Lung (tissue), 17 donors: ENCODE measurements at places on chromosomes 11 and 22. TPM values are rescaled to one million over a fixed set of nuclear protein-coding genes. Genes with fewer than 3 reads are reported as not detected.
A peak's percentile ranks its signal among the peaks of the same experiment; 100 is the strongest.

GRCh38 chr22:29375398-29376076 lies 12.8 kb downstream of the AP1B1 start:
- H3K4me1 ChIP-seq, result peaks cover 5% of the 10 kb centered on the region
- H3K27me3 ChIP-seq, result no peaks in the 10 kb centered on the region
- H3K4me3 ChIP-seq, result no peak overlapping the region
- peaks cover 8% of the 10 kb centered on the region for H3K36me3 ChIP-seq
- no peak overlapping the region for H3K27ac ChIP-seq

DNA sequence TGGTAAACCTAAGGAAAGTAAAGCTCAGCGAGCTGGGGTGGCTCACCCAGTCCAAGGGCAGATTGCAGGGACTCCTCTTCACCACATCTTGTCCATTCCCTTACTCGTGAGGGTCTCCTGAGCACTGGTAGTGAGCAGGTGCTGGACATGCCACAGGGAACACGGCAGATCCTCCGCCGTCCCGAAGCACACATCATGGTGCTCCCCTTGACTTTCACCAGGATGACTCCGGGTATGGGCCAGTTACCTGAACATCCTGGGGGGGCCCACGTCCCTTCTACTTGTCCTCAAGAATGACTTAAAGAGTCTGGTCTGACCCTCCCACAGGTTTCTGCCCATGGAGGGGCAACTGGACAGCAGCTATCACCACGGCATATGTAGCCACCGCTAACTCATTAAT lies 8.0 kb upstream of the SF1 start:
- no peaks in the 10 kb centered on the region for H3K4me1 ChIP-seq
- H3K36me3 ChIP-seq, result no peaks in the 10 kb centered on the region
- H3K27ac ChIP-seq, result no peak overlapping the region

GRCh38 chr11:1370186-1371025 lies 19.3 kb upstream of the BRSK2 start:
- no peak overlapping the region for H3K4me3 ChIP-seq
- no peaks in the 10 kb centered on the region for H3K4me1 ChIP-seq
- H3K27ac ChIP-seq, result no peak overlapping the region
- no peaks in the 10 kb centered on the region for H3K36me3 ChIP-seq

DNA sequence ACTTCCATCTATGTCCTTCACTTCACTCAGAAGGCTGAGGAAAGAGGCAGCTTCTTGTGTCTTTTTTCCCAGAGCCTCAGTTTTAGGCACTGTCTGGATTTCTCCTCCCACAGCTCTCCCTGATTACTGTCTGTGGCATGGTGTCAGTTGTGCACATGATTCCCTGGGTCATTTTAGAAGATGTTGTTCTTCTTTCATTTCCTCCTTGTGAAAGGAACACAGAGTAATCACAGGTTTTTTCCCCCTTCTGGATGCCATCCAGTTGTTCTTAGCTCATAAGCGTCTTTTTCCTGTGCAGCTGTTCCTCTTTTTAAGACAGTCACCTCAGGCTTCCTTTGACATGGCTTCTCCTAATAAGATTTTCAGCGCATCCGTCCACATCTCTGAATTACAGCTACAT lies 212.2 kb downstream of the FAM181B start:
- H3K27me3 ChIP-seq, result no peaks in the 10 kb centered on the region
- H3K4me3 ChIP-seq, result no peak overlapping the region
- H3K4me1 ChIP-seq, result no peaks in the 10 kb centered on the region
- no peak for DNase-seq

DNA sequence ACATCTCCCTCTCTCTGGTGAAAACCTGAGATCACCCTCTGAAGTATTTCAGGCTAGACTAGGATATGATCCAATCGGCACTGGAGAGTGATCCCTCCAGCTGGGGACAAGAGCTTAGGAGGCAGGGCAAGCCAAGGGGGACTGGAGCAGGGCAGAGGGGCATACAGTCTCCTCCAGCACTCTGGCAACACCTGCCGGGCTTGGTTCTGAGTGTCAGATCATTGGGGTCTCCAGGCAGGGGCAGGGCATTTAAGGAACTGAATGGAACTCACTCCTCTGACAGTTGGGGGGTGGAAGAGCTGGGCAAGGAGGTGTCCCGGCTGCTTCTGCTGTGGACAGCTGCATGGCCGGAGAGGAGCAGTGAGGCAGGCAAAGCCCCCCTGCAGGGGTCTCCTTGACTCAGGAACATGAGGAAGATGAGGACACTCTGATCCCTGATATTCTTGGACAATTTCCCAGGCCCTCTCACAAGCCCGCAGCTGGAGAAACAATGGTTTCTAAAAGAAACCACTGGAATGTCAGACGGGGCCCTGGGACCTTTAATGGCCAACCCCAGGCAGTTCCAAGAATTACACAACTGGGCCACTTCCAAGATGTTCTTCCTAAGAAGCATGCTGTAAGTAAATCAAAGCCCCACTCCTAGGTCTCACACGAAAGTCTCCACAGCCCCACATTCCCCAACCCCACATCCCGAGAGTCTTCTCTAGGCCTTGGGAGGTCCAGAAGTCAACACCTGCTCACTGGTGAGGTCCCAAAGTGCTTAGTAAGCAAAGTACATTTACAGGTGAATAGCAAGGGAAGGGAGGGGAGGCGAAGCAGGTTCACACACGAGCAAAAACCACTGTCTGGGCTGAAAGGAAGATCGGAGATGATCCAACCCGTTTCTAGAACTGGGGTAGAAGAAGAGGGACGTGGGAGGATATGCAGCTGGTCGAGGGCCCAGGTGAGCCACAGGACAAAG lies 1.2 kb upstream of the CCDC86 start:
- no peak overlapping the region for H3K27ac ChIP-seq
- peaks cover 32% of the 10 kb centered on the region for H3K4me1 ChIP-seq
- peak; percentile 76 for DNase-seq
- no peaks in the 10 kb centered on the region for H3K36me3 ChIP-seq
- no peaks in the 10 kb centered on the region for H3K27me3 ChIP-seq

- no peak overlapping the region for H3K4me3 ChIP-seq
- no peaks in the 10 kb centered on the region for H3K4me1 ChIP-seq
- H3K27me3 ChIP-seq, result no peaks in the 10 kb centered on the region
- H3K36me3 ChIP-seq, result no peaks in the 10 kb centered on the region
Measured at GRCh38 chr11:127074151-127074761, 73.7 kb upstream of the KIRREL3 start.

Gene FOLR3
- 5.1 TPM for total RNA-seq

Gene APOC3
- total RNA-seq, result not detected

DNA sequence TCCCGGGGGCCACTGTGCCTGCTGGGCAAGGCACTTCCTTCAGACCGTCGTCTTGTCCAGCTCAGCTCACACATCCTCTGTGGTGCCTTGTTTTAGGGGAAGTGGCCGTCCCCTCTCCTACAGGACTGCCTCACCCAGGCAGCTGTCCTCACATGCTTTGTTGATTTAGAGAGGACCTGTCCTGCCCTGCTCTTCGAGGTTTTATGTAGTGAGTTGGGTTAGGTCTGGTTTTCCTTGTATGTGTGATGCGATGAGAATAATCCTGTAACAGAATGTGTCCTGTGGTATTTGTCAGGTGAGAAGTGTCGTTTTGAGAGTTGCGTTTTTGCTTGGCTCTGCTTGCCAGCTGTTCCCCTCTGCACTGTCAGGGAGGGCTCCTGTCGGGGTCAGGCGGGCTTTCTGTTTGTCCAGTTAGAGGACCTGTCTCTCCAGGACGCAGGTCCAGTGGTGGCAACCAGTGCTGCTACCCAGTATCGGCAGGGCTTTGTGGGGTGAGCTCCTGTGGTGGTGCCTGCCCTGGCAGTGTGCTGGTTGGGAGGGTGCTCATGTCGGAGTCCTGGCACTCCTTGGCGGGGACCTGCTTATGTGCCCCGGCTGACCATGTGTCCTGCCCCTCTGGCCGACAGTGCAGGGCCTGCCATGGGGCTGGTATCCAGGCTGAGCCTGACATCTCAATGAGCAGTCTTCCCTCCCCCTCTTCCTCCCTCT lies 41.3 kb downstream of the MUC6 start:
- H3K4me3 ChIP-seq, result no peak overlapping the region
- DNase-seq, result no peak
- H3K27me3 ChIP-seq, result no peaks in the 10 kb centered on the region
- H3K4me1 ChIP-seq, result peaks cover 3% of the 10 kb centered on the region
- peaks cover 67% of the 10 kb centered on the region for H3K36me3 ChIP-seq

- H3K36me3 ChIP-seq, result no peaks in the 10 kb centered on the region
- no peak overlapping the region for H3K27ac ChIP-seq
- H3K4me1 ChIP-seq, result no peaks in the 10 kb centered on the region
- peak; percentile 35 for DNase-seq
- H3K27me3 ChIP-seq, result peaks cover 36% of the 10 kb centered on the region
Measured at GRCh38 chr11:133787379-133788141, 57.8 kb downstream of the SPATA19 start.

DNA sequence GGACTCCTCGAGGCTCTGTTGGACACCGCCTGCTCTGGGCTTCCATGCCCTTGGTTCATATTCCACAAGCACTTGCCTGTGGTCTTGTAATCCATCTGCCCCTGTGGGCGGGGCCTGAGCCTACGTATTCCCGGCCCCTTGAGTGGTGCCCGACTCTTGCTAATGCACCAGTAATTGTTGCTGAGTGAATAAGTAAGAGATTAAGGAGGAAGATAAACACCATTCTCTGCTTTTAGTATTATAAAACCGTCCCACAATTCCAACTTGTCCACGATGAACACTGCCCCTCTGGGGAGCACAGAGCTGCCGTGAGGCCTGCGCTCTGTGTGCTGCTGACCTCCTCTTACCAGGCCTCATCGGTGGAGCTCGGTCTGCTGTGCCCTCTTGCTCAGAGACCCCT lies 50.3 kb downstream of the MICAL2 start:
- H3K4me1 ChIP-seq, result peaks cover 11% of the 10 kb centered on the region
- DNase-seq, result no peak
- H3K36me3 ChIP-seq, result no peaks in the 10 kb centered on the region
- no peaks in the 10 kb centered on the region for H3K27me3 ChIP-seq
- no peak overlapping the region for H3K4me3 ChIP-seq

- no peaks in the 10 kb centered on the region for H3K36me3 ChIP-seq
- no peaks in the 10 kb centered on the region for H3K27me3 ChIP-seq
- H3K4me1 ChIP-seq, result no peaks in the 10 kb centered on the region
- H3K27ac ChIP-seq, result no peak overlapping the region
Measured at GRCh38 chr11:118281284-118281683, 17.2 kb upstream of the MPZL2 start.

Gene PARVA
- 71.6 TPM for total RNA-seq

- no peak overlapping the region for H3K27ac ChIP-seq
- H3K4me1 ChIP-seq, result no peaks in the 10 kb centered on the region
- H3K36me3 ChIP-seq, result no peaks in the 10 kb centered on the region
- DNase-seq, result no peak
- H3K27me3 ChIP-seq, result no peaks in the 10 kb centered on the region
- no peak overlapping the region for H3K4me3 ChIP-seq
Measured at GRCh38 chr11:132142554-132142953, 772.1 kb downstream of the NTM start.

- DNase-seq, result no peak
- no peak overlapping the region for H3K4me3 ChIP-seq
- peaks cover 26% of the 10 kb centered on the region for H3K4me1 ChIP-seq
- no peaks in the 10 kb centered on the region for H3K27me3 ChIP-seq
- H3K36me3 ChIP-seq, result no peaks in the 10 kb centered on the region
- no peak overlapping the region for H3K27ac ChIP-seq
Measured at GRCh38 chr11:8055091-8055835, 25.7 kb upstream of the TUB start.

- H3K4me3 ChIP-seq, result no peak overlapping the region
- peaks cover 2% of the 10 kb centered on the region for H3K4me1 ChIP-seq
- peaks cover 5% of the 10 kb centered on the region for H3K36me3 ChIP-seq
- no peak overlapping the region for H3K27ac ChIP-seq
- no peaks in the 10 kb centered on the region for H3K27me3 ChIP-seq
Measured at GRCh38 chr11:1510928-1511327, 24.3 kb upstream of the MOB2 start.

GRCh38 chr11:12179019-12179418 lies 68.6 kb downstream of the MICAL2 start:
- H3K4me1 ChIP-seq, result peaks cover 5% of the 10 kb centered on the region
- no peaks in the 10 kb centered on the region for H3K27me3 ChIP-seq
- peak overlapping the region; percentile 27 for H3K27ac ChIP-seq
- no peaks in the 10 kb centered on the region for H3K36me3 ChIP-seq

DNA sequence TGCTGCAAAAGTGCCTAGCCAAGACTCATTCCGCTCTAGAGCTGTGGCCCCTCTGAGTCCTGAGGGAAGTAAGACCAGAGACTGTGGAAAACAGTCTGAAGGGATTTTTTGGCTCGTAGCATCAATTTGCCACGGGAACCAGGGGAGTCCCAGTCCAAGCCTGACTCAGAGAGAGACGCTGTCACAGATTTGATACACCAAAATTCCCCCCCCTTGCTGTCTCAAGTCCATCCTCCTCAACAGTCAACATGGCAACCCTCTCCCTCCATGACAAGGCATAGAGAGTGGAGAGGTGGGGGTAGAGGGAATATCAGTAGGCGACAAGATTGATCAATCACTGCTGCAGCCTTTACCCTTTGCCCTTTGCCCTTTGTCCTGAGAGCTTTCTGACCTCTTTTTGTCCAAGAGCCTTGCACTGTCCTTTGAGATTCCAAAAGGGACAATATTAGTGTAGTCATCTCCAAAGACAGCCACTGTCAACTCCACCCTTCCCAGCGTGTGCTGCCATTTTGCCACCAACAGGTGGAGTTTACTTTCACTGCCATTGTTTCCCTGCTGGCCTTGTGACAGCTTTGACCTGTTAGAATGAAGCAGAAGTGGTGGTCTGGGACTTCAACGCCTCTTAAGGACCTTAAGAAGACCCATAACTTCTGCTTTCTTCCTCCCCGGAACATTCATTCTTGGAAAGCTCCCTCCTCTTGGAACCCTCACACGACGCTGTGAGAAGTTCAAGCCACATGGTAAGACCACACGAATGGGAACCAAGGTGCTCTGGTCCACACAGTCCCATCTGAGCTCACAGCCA lies 7.3 kb downstream of the SLC15A3 start:
- no peak overlapping the region for H3K27ac ChIP-seq
- no peak overlapping the region for H3K4me3 ChIP-seq
- H3K27me3 ChIP-seq, result no peaks in the 10 kb centered on the region
- no peaks in the 10 kb centered on the region for H3K4me1 ChIP-seq

DNA sequence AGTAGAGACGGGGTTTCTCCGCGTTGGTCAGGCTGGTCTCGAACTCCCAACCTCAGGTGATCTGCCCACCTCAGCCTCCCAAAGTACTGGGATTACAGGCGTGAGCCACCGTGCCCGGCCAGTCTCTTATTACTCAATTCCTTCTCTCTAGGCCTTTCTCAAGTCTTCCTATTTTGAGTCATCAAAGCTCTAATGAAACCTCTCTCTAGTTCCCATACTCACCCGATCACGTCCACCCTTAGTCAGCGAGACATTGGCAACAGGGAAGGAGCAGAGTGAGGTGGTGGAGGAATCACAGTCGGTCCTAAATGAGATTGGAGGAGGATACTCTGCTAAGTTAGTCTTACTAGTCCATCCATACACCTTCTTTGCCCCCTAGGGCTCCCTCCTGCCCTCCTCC lies 5.0 kb downstream of the BSCL2 start:
- H3K4me1 ChIP-seq, result no peaks in the 10 kb centered on the region
- H3K4me3 ChIP-seq, result no peak overlapping the region
- H3K27ac ChIP-seq, result no peak overlapping the region
- H3K36me3 ChIP-seq, result no peaks in the 10 kb centered on the region
- H3K27me3 ChIP-seq, result no peaks in the 10 kb centered on the region
